ENCODE measurements at places on chromosomes 16 and 17. TPM values are rescaled to one million over a fixed set of nuclear protein-coding genes. Genes with fewer than 3 reads are reported as not detected.

FKBP10 gene
- 0.70 TPM for total RNA-seq

HS3ST3A1 gene
- 0.17 TPM for total RNA-seq

PMFBP1 gene
- 9.5 TPM for total RNA-seq

PRKCB gene
- total RNA-seq, result 373 TPM

TTLL6 gene
- total RNA-seq, result not detected

DNA sequence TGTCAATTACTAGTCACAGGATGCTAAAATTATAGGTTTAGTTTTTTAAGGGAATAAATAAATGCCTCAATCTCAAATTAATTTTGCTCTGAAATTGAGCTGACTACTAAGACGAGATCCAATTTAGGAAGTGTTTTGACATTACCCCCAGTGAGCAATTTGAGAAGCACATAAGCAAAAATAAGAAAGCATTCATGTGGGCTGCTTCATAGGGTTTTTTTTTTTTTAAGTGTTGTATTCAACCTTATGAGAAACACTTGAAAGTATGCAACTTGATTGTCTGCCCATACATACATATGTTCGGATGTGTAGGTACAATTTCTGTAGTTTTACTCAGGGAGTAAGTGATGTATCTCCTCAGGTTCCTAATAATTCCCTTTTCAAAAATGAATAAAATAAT lies 77.6 kb downstream of the PRKCA start:
- DNase-seq, result no peak
- no peak overlapping the region for H3K4me3 ChIP-seq
- H3K27me3 ChIP-seq, result no peaks in the 10 kb centered on the region
- no peaks in the 10 kb centered on the region for H3K4me1 ChIP-seq
- H3K27ac ChIP-seq, result no peak overlapping the region

GRCh38 chr17:61075988-61076387 lies 323.7 kb upstream of the TBX2 start:
- no peaks in the 10 kb centered on the region for H3K4me1 ChIP-seq
- H3K27me3 ChIP-seq, result no peaks in the 10 kb centered on the region
- DNase-seq, result no peak
- H3K4me3 ChIP-seq, result no peak overlapping the region

DNA sequence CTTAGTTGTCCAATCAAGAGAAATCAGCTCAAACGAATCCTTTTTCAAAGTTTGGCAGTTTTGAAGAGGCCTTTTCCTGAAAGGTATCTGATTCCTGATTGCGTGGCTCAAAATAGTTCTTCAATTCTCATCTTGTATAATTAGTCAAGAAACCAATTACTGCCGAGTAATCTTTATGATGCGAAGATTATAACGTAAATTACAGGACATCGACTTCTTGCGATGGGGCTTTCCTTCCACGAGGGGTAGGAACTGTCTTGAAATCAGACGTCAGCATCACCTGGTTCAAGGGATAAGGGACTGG lies 644 bp upstream of the ARL2BP start:
- peaks cover 1% of the 10 kb centered on the region for H3K36me3 ChIP-seq
- no peaks in the 10 kb centered on the region for H3K27me3 ChIP-seq
- peaks cover 33% of the 10 kb centered on the region for H3K4me1 ChIP-seq
- H3K27ac ChIP-seq, result peak overlapping the region; percentile 79
- peak overlapping the region; percentile 79 for H3K4me3 ChIP-seq

DNA sequence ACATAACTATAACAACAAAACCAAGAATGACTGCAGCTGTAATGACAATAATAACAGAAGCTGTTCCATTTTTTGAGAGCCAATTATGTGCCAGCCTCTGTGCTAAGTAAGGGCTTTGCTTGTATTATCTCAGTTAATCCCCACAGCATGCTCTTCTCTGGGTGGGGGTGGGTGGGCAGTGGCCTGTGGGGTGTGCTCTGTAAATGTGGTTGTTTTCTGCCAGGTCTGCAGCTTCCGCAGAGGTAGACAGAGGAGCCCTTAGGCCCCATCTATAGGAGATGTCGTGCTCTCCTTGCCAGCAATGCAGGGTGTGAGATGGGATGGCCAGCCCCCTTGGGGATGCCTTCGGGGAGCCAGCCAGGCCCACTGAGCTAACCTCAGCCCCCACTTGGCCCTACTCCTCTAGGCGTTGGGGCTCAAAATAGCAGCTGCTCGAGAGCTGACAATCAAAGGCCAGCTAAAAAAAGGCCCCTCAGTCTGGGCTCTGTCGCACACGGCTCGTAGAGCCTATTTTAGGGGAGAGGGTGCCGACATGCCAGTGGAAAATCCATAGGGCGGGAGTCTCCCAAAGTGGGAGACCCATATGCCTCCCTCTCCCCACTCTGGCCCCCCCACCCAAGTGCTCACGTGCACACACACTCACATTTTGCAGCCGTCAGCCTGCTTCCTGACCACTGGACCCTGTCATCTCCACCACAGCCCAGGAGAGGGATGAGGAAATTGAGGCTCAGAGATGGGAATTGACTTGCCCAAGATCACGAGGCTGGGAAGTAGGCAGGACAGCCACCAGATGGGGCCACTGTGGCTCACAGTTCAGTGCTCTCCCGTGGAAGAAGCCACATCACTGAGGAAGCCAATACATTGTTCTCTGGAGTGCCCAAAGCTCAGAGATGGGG lies 15.8 kb downstream of the CDH16 start:
- H3K27me3 ChIP-seq, result no peaks in the 10 kb centered on the region
- no peaks in the 10 kb centered on the region for H3K4me1 ChIP-seq
- no peak for DNase-seq
- H3K27ac ChIP-seq, result no peak overlapping the region
- H3K36me3 ChIP-seq, result no peaks in the 10 kb centered on the region

All from B cell (primary cell).